ENCODE measurements at places on chromosomes 5 and 9.

- no peak for DNase-seq
These were observed 56.3 kb downstream of the STX17 start for GRCh38 chr9:99962680-99963261.

GRCh38 chr5:59066367-59067163 lies 483.7 kb downstream of the RAB3C start:
- no peak for DNase-seq

DNA sequence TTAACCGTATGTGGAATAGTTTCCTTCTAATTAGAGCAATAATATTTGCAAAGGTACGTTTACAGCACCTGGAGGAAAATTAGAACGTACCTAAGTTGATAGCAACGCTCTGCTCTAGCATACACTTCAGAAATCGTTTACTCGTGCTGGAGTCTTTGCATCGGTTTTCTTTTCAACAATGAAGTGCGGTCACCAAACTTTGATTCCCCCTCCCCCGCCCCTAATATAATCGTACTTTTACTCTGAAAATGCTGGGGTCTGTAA lies 506 bp downstream of the ADAMTS19 start:
- no peak for DNase-seq

GRCh38 chr9:2601785-2602378 lies 19.7 kb upstream of the VLDLR start:
- no peak for DNase-seq

- no peak for DNase-seq
These were observed 155.5 kb downstream of the GNAQ start for GRCh38 chr9:77876091-77876490.

GRCh38 chr9:114287001-114287762 lies 35.7 kb upstream of the ORM1 start:
- peak; percentile 78 for DNase-seq

GRCh38 chr9:134544388-134545214 lies 97.0 kb upstream of the COL5A1 start:
- DNase-seq = no peak

DNA sequence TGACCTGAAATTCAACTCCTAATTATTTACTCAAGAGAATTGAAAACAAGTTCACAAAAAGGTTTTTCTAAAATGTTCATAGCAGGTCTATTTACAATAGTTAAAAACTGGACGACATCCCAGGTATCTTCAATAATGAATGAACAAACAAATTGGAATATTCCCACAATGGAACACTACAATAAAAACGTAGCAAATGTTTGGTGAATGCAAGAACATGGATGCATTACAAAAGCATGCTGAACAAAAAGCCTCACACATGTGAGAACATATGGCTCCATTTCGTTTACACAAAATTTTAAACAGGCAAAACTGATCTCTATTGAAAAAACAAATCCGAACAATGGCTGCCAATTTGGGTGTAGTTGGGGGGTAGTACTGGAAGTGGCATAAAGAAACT lies 669.9 kb downstream of the MTRR start:
- no peak for DNase-seq

DNA sequence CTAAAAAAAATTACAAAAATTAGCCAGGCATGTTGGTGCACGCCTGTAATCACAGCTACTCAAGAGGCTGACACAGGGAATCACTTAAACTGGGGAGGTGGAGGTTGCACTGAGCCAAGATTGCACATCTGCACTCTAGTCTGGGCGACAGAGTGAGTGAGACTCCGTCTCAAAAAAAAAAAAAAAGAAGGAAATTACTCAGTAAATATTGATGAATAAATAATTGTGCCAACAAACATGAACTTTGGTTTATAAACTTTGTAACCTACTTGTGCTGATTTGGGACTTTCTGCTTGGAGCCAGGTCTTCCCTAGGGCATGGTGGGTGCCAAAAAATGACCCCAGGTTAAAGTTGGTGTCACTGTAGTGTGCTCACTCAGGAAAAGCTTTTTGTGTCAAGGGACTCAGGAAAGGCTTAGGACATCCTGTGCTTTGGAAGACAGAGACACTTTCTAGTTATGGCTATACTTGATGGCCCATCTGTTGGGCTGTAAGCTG lies 19.0 kb downstream of the ABLIM3 start:
- DNase-seq = no peak

DNA sequence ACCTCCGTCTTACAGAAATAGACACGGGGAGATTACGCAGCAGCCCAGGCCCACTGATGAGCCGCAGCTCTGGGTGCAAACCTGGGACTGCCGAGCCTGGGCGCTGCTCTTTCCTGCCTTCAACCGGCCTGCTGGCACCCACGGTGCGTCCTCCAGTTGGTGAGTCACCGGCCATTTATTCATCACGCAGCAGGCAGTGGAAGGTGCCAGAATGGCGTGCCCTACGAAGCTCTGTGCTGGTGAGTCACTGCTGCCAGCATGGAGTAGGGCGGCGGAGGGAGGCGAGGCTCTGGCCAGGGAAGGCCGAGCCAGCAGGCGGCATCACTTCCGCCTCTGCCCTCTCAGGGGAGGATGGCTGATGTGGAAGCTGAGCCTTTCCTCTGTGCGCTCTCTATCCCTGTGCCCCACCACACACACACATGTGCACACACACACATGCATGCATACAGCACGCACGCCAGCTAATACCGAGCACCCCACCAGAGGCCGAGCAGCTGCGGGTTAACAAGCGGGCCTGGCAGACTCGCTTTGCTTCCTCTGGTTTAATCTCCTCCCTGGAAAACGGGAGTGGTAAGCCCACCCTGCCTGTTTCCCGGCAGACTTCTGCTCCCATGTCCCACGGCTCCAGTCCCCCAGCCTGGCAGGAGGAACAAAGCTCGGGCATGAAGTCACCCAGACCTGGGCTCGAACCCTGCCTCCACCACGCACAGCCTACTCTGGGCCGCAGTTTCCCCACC lies 39.2 kb downstream of the OLFM1 start:
- no peak for DNase-seq

DNA sequence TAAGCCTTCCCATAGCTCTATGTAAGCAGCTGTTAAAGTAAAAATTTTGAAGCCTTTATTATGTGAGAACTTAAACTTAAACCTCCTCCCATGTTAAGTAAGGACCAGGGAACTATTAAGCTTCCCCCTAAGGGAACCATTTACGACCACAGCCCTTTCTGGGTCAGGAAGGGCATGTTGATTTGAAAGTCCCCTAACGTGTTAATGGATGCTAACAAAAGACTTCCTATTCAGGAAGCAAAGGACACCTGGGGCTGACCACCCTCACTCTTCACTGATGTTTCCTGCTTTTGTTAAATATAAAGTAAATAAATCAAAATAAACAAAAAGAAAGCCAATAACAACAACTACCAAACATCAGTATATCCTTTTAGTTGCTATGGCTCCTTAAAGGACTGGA lies 170.6 kb upstream of the RFX3 start:
- DNase-seq = no peak

DNA sequence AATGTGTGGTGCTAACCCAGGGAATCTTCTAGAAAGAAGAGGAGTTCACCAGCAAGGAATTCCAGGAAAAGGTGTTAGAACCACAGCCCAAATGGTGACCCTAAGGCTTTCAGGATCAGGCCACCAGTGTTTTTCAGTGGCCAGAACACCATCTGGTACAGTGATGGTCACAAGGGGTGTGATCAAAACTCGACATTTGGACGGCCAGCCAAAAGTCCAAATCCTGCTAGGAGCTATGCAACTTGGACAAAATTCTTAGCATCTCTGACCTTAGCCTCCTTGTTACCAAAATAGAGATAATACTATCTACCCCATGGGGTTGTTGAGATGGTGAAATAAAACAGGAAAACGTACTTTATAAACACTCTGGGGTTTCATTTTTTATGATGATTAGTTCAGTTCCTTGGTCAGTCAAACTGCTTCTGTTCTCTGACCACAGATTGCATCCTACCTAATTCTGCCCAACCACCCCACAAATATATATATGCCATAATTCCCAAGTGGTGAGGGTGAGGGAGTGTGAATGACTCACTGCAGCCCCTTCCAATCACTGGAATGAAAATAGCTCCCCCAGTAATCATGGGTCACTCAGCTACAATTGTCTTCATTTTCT lies 210.3 kb downstream of the CDK5RAP2 start:
- DNase-seq = no peak

- DNase-seq = no peak
These were observed 224.6 kb downstream of the PLK2 start for GRCh38 chr5:58235299-58235698.

- no peak for DNase-seq
These were observed 1812.0 kb upstream of the CDH9 start for GRCh38 chr5:28850320-28850921.

- DNase-seq = no peak
These were observed 15.5 kb upstream of the BNC2 start for GRCh38 chr9:16885931-16886330.

DNA sequence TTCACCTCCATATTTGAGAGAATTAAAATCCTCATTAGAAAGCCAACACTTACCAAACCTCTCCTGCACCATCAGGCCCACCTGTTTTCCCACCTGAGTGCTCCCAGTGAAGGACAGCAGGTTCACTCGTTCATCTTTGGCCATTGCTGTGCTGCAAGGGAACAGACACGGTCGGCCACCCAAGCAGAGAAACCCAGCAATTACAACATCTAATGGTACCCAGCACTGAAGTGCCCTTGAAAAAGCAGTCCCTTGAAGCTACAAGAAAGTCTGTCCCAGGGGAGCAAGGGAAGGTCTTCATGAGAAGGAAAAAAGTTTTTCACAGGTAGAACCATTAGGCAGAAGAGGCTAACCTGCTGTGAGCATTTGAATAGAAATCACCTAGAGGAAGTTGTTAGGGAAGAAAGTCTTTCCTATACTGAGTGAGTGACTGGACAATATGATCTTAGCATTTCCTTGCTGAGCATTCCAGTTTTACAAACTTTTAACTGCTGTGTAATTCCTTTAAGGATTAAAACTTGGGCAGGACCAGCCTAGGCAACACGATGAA lies 26.7 kb downstream of the ALDH7A1 start:
- no peak for DNase-seq

GRCh38 chr5:138961221-138961620 lies 86.1 kb upstream of the LRRTM2 start:
- no peak for DNase-seq

Measured in osteocyte (in vitro differentiated cells).